Activated CD4-positive, alpha-beta T cell treated with anti-CD3 and anti-CD28 coated beads, Interleukin-2, amount 50 U/mL, for 48 hours (primary cell): ENCODE measurements at places on chromosomes 1 and 21.
A peak's percentile ranks its signal among the peaks of the same experiment; 100 is the strongest.

GRCh38 chr1:184393962-184394361 lies 7.1 kb downstream of the C1orf21 start:
- no peak for DNase-seq

- no peak for DNase-seq
Measured at GRCh38 chr21:25895565-25896205, 160.9 kb downstream of the GABPA start.

DNA sequence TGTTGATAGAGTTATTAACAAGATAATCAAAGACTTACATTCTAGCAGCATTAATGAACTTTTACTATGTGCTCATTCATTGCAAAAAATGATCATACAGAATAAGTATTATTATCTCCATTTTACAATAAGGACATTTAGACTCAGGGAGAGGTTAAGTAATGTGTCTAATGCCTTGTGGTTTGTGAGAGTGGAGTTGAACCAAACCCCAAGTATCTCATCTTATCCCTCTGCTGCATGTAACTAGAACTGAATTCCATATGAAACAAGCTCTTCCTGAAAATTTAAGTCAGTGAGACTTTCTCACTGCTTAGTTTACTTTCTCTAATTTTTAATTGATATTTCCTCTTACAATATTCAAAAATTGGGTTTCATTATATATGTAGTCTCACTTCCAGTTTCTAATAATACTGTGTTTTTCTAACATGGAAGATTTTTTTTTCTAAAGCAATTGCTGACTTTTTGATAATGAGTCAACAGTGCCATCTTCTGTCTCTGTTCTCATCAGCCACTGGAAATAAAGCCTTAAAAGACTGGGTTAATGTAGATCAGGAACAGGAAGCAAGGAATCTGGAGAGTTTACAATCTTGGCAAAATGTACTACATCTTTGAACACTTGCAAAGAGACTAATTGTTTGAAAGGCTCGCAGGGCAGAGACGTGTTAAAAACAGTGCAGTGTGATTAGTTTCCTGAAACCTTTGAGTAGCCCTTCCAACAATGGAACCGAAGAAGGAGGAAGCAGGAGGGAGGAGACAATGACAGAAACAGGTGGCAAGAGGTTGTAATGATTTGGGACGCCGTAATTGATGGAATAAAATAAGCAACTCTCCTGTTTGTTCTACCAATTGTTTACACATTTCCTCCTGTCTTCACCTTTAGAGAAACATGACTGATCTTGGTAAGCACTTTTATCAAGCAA lies 567.6 kb downstream of the MRPL39 start:
- DNase-seq: no peak

DNA sequence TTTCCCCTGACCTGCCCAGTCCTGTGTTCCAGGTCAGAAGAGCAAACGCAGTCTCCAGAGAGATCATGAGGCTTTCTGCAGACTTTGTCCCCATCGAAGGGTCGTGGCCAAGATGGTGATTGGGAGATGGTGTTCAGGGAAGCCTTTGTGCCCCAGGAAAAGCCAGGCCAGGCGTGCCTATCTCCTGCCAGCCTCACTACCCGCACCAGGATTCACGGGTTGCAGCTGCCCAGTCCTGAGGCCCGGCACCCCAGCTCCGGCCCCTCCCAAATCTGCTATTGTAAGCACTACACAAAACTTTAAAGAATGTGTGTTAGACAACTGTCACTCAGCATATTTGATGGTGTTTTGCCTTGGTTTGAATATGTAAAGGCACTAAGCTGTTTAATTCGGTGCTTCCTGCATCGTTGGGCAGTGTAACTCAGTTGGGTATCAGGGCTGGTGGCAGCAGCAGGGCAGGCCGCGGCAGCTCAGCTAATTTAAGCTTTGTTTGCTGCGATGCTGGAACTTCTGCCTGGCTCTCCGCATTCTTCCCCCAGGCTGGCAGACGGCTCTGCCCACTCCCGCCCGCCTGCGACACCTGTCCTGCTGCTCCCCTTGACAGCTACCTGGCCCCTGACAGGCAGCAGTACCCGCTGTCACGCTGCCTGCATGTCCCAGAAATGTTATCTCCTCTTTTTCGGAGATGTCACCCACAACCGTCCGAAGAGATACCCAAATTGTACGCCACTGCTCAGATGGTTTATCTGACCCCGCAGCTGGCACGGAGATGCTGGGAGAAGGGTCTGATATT lies 209.0 kb upstream of the VAMP3 start:
- DNase-seq: no peak

DNA sequence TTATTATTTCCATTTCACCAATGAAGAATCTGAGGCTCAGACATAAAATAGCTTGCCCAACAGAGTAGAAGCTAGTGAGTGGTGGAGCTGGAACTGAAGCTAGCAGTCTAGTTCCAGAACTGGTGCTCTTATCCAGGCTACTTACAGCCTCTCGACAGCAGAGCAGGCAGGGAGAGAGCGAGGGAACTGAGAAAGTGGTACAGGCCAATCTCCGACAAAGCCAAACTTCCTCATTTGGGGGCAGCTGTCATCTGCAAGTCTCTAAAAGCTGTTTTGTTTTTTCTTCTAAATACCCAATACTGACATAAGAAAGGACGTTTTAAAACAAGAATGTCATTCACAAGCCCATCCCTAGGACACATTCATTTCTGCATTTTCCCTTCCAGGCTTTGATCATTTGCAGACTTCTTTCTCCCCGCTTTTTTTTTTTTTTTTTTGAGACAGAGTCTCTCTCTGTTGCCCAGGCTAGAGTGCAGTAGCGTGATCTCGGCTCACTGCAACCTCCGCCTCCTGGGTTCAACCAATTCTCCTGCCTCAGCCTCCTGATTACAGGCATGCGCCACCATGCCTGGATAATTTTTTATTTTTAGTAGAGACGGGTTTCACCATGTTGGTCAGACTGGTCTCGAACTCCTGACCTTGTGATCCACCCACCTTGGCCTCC lies 20.0 kb downstream of the YIPF1 start:
- no peak for DNase-seq

GRCh38 chr1:51000651-51001050 lies 30.6 kb downstream of the CDKN2C start:
- DNase-seq: no peak

- DNase-seq: no peak
Measured at GRCh38 chr1:199161319-199161680, 522.5 kb downstream of the PTPRC start.

DNA sequence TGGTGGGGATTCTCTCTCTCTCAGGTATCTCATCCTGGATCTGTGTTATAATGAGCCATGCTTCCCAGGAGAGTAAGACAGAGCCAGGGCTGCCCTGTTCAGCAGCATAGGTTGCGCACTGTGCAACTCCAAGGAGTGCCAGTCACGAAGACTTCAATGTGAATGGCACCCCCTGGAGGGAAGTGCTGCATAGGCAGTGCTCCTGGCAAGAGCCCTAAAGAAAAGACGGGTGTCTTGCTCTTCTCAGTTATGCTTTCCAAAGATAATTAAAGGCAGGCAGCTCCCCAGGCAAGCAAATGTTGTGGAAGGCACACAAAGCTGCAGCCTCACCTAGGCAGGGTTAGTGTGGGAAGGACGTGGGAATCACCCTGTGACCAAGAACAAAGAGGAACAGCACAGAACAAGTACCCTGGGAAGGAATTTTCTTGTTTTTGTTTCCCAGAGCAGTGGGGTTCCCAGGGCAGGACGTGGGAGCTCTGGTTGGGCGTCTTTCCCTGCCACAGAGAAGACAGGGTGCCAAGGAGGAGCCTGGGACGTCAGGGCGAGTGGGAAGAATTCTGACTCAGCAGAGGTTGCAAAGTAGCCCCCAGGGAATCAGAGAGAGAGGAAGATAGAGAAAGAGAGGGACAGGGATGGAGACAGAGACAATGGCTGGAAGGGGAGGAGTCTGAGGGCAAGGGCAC lies 120.9 kb downstream of the KCNN3 start:
- DNase-seq: peak; percentile 71

DNA sequence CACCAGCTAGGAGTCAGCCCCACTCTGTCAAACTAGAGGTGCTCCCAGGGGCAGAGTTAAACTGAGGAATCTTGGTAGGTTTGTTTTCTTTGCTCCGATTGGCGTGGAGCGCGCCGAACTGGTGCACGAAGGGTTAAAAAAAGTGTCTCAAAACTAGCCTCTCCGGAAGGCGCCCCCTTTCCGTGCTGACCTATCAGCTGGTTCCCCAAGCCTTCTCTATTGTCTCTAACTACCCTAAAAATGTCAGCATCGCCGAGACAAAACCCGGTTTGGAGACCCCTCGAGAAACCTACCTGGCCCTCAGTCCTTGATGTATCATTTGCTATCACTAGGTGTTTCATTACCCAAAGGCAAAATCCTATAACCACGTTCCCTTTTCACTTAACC lies 2.2 kb downstream of the TGFB2 start:
- DNase-seq: no peak

DNA sequence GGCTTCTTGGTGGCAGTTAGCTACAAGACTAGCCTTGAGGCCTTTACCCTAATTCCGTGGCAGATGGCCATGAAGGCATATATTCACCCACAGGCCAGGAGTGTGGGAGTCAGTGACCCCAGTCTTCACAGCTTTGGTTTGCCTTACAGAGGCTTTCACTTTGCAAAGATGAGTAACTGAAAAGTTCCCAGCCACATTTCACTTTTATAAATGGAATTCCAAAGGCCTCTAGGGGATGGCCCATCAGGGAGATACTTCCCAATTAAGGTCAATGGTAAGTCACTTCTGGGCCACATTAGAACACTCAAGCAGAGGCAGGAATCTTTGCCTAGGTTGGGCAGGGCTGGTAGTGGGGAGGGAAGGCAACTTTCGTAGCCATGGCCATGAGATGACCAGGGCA lies 13.1 kb upstream of the HEYL start:
- no peak for DNase-seq

DNA sequence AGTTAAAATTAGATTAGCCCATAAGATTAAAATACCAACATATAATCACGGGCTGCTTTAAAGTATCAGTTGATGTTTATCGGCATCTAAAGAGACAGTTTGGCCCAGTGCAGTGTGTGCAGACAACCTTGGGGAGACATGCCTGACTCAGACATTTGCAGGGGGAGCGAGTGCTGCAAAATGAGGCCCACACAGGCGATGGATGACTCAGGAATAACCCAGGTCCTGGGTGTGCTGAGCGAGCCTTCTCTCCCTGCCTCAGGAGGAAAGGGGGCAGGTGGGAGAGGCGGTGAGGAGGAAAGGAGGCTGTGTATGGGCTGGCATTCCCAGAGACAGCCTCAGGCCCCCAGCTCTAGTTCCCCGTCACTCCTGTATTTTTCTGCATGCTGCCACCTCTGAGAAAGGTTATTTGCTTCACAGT lies 9.0 kb downstream of the SLC9A1 start:
- DNase-seq: no peak

DNA sequence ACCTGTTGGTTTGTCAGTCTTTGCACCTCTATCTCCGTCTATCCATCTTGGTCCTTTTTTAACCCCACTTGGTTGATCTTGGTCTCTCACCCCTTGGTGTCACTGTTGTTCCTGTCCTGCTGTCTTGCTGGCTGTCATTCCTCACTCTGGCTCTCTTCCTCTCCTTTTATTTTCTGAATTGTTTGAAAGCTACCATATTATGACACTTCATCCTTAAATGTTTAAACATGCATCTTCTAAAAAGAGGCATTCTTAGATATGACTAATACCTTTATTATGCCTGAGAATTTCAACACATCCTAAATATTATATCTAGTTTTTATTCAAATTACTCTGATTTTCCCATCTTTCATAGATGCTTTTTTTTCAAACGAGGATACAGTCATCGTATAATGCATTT lies 37.0 kb downstream of the BACH1 start:
- DNase-seq: no peak

DNA sequence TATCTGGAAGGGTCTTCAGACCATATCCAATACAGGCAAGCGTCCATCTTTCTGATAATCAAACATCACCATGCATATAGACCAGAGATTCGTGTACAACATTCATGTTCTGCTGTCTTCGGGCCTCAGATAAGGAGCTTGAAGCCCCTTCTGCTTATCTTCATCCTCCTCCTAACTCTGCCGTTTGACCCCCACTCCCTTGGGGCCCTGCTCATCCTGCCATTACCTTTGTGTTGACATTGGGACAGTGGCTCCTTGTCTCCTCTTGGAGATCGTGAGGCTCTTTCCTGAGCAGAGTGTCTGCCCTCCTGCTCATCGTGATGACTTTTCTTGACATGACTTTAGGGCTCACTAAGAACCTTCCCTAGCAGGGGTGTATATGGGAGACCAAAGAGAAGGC lies 37.3 kb downstream of the ACTL8 start:
- DNase-seq: no peak

GRCh38 chr1:6125366-6125765 lies 54.8 kb downstream of the CHD5 start:
- DNase-seq: no peak

- DNase-seq: no peak
Measured at GRCh38 chr21:21434944-21435343, 436.7 kb downstream of the NCAM2 start.

GRCh38 chr1:197066277-197066676 lies 783 bp downstream of the F13B start:
- DNase-seq: no peak

DNA sequence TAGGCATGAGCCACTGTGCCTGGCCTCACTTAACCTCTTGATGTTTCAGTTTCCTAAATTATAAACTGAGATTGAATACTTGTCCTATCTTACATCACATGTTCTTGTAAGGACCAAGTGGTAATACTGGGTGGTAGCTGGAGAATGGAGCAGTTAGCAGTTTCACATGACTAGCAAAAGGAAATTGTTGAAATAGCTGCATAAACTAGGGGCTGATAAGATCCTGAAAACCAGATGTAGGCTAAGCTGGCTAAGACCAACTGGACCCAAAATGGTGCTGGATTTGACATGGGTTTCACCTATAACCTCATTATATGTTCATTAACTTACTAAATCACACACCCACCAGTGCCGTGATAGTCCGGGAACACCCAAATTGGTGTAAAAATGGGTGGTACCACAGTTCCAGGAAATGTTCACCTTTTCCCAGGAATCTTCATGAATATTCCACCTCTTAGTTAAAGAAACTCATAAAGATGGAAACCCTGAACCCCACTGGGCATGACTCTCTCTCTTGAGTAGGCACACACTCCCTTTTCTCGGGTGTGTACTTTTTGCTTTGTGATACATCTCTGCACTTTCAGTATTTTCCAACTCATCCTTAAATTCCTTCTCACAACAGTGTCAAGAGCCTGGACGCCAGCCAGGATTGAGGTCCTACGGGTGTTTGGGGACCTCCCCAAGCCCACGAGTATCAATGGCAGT lies at the start of gene PAPPA2:
Gene PAPPA2 (plus strand): TSS at position 502 of the 705 bp plus-strand sequence. CDS start 93,148 bp downstream, outside the sequence.
- DNase-seq: no peak

DNA sequence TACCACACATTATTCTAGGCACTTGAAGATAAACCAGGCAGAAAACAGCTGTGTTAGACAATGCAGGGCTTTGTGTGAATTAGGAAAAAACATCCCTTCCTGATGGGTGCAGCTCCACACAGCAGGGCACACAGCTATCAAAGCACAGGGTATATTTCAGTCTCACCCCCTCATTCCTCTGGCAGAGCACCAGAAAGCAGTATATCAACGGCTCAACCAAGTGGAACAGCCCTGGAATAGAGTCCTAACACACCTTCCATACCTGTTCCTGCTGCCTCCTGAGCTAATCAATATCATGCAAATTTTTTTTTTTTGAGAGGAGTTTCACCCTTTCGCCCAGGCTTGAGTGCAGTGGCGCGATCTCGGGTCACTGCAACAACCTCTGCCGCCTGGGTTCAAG lies 32.1 kb downstream of the LYST start:
- DNase-seq: no peak
